ENCODE measurements at places on chromosomes 4 and X. TPM values are rescaled to one million over a fixed set of nuclear protein-coding genes. Genes with fewer than 3 reads are reported as not detected.

DNA sequence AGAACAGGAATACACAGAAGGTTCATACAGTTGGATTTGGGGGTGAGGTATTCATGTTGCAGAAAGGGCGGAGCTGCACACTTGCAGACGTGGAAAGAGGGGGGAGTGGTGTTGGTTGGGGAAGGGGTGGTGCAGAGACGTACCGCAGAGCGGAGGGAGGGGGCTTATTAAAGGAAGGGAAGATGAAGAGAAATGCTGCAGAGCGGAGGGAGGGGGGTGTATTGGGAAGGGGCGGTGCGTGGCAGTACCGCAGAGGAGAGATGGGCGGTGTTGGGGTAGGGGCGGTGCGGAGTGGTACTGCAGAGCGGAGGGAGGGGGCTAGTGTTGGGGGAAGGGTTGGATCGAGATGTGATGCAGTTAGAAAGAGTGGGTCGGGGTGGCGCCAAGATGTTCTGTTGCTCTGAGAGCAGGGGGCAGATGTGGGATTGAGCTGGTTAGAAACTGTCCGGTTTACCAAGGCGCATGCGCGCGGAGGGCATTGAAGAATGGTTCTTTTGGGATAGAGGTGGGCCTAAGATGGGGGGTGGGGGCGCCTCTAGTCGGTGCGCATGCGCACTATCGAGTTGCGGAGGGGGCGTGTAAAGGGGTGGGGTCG lies 900 bp downstream of the TRO start:
- peak; percentile 87 for DNase-seq

- DNase-seq = no peak
Observed at GRCh38 chr4:86358257-86358656, 1.6 kb downstream of the MAPK10 start.

The RNF212 gene
- 4.2 TPM for total RNA-seq

The BMP15 gene
- total RNA-seq = not detected

DNA sequence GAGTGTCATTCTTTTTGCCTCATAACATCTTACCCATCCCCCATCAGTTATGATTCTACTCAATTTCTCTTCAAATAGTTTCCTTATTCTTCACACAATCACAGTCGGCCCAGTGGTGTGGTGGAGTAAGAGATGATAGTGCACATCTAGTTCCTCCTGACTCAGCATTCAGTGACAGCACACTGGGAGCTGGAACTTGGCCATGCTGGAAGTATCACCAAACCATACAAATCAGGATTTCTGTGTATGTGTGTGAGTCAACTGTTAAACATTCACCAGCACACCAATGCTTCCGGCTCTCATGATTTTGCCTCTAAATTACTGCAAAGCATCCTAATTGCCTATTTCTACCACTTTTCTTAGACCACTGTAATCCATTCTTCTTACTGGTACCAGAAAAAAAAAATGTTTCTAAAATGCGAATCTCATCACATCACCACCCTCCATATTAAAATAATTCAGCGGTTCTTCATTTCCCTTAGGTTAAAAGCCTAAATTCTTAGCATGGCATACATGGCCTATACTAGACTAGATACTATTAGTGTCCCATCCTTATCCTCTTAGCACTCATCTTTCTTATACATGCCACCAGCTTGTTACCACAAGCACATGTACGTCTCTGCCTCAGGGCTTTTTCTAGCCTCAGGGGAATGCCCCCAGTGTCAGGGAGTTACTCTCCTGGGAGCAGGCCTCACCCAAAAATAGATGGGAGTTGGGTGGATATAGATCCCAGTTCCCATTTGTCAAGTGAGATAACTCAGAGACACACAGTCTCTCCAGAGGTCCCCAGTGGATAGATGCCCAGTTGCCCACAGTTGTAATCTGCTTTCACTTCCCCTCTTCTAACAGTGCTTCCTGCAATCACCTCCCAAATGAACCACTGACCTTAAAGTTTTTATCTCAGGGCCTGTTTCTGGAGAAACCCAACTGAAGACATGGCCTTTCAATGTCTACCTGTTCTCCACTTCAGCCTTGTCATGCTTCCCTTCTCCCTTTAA lies 49.2 kb upstream of the DDX53 start:
- no peak for DNase-seq
